ENCODE measurements at places on chromosomes 12 and 14. TPM values are rescaled to one million over a fixed set of nuclear protein-coding genes. Genes with fewer than 3 reads are reported as not detected.

- no peak for DNase-seq
Measured at GRCh38 chr12:93403988-93404803, 26.5 kb downstream of the NUDT4 start.

CDKN1B gene
- total RNA-seq, result 15.8 TPM

- no peak for DNase-seq
Measured at GRCh38 chr12:94879542-94879941, 124.0 kb downstream of the NDUFA12 start.

DNA sequence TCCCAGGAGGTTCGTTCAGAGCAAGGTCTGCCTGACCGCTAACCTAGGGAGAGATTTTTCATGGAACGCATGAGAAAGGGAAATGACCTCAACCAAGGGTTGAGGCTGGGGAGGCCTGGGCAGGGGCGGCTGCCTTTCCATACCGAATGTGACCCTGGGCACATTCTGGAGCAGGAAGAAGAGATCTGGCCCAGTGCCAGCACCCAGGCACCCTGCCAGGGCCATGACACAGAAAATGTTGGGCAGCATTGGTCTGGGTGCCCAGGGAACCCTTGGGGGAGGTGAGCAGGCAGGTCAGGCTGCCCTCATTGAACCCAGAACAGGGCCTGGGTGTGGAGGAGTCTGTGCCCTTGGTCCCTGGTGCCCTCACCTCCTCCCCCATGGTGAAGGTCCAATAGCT lies 106.8 kb downstream of the CALM1 start:
- no peak for DNase-seq

DNA sequence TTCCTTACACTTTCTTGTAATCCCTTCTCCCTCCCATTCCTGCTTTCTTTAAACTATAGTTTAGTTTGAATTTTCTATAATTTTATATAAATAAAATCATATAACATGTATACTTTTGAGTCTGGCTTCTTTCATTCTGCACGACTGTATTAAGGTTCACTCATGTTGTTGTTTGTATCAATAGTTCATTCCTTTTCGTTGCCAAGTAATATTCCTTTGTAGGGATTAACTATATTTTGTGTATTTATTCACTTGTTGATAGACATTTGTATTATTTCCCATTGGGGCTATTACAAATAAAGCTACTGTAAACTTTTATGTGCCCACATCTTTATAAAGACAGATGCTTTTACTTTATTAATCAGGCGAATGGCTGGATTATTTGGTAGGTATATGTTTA lies 39.4 kb upstream of the TBC1D15 start:
- no peak for DNase-seq

All from glomerular endothelial cell (primary cell).